ENCODE measurements at places on chromosomes 5 and 9.

GRCh38 chr5:17966640-17967402, 332.6 kb downstream of the TAF11L14 start:
- no peak for DNase-seq

- DNase-seq = no peak
These were observed 4.3 kb downstream of the NPR2 start for GRCh38 chr9:35795695-35796094.

- no peak for DNase-seq
These were observed 147.4 kb downstream of the TRIM36 start for GRCh38 chr5:115022303-115022702.

GRCh38 chr5:159854916-159855315, 61.4 kb upstream of the ADRA1B start:
- DNase-seq = no peak

GRCh38 chr9:36932198-36932597, 101.9 kb downstream of the PAX5 start:
- DNase-seq = no peak

DNA sequence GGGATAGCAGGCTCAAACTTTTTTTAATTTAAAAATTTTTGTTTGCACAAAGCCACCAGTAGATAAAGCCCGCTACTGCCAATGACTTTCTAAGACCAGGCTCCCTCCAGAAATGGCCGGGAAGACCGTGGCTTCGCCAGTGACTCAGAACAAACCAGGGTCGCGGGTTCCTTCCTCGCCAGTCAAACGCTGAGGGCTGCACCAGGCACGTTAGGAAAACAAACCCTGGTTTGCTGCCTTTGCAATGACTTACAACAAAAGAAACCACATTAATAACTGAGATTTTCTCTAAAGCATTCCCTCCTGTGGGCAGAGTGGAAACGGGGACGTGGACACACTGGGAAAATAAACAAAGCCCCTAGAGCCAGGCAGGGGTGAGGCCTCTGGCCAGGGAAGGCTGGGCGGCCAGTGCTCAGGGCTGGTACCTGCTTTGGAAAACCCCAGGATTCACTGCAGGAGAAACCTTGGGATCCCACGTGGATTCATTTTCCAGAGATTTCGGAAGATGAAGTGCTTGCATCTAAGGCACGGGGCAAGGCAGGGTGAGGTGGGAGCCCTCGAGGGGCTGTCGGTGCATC, 3.8 kb downstream of the PRRX2 start:
- no peak for DNase-seq

DNA sequence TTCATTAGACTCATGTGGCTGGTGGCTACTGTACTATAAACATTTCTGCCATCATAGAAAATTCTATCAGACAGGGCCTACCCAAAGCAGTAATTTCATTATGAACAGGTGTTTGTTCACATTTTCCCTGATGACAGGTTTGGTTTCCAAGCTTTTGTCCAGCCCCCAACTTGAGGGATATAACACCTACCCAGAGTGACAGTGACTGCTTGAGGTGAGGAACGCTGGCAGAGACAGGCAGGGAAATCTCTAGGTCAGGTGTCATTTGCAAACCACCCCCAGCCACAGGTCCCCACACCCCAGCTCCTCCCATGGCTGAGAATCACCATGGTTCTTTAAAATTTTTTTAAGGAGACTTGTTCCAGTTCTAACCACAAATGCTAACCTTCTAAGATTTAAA, 25.5 kb downstream of the GOLM1 start:
- DNase-seq = no peak

DNA sequence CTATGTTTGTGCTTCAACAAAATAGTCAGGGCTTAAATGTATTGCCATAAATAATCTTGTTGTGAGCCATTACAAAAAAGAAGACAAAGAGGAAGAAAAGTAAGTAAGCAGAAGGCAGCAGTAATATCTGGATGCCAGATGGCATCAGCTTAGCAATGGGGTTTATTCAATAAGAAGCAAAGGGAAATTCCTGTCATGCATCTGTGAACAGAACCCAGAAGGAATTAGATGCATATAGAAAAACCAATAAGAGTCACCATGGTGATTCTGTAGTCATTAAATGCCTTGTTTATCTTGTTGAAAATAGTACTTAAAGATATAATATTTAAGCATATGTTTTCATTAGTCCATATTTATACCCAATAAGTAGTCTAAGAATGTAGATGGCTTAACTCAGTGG, 216.0 kb downstream of the ADAMTSL1 start:
- DNase-seq = no peak

DNA sequence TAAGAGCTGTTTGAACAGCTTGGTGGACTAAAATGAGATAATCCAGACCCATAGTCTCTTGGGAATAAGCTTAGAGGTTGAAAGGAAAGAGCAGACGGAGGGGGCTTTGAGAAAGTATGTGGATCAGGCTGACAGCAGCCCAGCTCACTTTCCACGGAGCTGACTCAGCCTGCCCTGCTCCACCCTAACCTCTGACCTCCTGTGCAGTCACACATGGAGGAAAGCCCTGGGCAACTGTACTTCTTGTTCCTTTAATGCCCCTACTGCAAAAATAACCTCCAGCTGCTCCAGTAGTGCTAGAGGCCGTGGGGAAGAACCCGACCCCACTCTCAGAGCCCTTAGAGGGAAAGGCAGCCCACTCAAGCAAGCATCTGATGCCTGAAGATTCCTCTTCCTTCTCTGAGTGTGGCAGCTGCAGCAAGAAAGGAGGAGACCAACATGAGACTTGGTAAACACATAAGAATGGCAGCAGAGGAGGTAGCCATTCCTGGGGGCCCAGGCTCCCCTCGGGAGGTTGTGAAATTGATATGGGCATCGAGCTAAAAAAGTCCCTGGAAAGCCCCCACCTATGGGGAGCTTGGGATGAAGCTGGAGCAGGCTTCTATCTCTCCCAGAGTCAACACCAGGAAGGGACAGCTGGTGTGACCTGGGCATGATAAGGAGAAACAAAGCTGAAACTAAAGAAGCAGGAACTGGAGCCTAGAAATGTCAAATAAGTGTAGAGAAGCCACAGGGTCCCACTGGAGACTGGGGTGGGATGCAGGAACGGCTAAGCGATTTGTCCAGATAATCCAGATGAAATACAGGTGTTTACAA, 204.3 kb downstream of the PIK3R1 start:
- peak; percentile 76 for DNase-seq

GRCh38 chr5:170235876-170236864, 3.4 kb downstream of the C5orf58 start:
- DNase-seq = no peak

DNA sequence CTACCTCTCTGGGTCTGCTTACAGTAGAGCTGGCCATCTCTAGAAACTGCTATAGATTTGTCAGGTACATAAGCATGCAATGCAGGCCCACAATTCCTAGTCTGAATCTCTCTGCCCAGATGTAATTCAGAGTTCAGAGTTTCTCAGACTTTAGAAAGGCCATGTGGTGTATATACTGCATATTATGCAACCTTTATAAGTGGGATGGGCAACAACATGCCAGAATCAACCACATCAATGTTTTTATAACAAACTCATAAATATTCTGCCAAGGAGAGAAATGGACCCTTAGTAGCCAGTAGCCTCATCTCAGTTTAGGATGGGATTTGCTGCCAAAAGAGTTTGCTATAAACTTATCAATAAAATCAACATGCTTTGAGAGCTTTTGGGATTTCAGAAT, 78.8 kb downstream of the SLC1A1 start:
- no peak for DNase-seq

- no peak for DNase-seq
These were observed 10.7 kb downstream of the GRM6 start for GRCh38 chr5:178984145-178985072.

- DNase-seq = no peak
These were observed 104.0 kb upstream of the ACTBL2 start for GRCh38 chr5:57586649-57587048.

DNA sequence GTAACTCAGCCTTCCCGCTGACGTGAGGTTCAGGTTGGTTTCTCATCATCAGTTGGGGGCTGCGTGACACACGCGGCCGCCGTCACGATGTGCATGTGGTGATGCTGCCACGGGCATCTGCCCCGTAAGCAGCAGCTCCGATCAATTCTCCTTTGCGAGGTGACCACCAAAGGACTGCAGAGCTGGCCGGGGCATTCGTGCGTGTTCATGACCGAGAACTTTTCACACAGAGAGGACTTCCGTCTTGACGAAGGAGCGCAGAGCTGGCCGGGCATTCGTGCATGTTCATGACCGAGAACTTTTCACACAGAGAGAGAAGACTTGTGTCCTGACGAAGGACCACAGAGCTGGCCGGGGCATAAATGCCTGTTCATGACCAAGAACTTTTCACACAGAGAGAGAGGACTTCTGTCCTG, 3.8 kb upstream of the LCN1 start:
- DNase-seq = no peak

- DNase-seq = no peak
These were observed 349.6 kb upstream of the SLC30A5 start for GRCh38 chr5:68744206-68744605.

DNA sequence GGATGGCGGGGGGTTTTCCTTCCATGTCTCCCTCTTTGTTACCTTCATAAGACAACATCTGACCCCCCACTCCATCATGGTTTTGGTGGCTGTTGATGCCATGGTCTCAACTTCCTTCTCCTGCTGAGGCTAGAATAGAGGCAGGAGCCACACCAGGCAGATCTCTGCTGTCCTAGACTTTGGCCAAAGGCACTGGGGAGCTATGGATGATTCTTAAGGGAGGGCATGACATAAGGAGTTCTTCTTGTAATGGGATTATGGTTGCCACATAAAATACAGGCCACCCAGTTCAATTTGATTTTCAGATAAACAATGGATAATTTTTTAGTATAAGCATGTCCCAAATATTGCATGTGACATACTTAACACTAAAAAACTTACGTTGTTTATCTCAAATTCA, 52.2 kb upstream of the IER5L start:
- no peak for DNase-seq

DNA sequence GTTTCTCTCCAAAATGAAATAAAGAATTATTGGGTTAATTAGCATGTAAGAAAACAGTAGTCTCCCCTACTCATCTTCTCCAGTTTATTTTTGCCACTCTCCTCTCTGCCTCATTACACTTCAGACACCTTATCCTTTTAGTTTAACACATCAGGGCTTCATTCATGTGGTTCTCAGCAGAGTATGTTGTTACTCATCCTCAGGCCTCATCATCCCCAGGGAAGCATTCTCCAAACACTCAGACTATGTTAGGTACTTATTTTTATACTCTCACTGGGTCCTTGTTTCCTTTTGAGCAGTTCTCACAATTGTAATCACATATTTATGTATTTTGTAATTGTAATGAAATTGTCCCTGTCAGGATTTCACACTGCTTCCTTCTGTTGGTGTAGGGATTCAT, 470.5 kb downstream of the PDE4D start:
- no peak for DNase-seq

DNA sequence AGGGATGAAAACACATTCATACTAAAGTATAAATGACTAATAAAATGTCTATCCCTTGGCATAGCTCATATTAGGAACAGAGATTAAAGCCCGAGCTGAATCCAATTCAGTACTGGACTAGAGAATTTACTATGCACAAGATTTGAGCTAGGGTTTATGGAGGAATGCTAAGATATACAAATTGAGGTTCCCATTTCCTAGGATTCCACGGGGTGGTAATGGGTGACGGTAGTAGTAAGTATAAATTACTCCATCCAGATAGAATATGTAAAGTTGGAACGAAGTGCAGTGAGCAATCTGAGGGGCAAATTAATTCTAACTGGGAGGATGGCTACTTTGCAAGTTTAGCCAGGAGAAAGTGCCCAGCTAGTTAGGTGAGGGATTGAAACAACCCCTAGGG, 156.5 kb downstream of the GAS1 start:
- DNase-seq = no peak

- peak; percentile 23 for DNase-seq
These were observed 27.7 kb downstream of the G3BP1 start for GRCh38 chr5:151799407-151799806.

DNA sequence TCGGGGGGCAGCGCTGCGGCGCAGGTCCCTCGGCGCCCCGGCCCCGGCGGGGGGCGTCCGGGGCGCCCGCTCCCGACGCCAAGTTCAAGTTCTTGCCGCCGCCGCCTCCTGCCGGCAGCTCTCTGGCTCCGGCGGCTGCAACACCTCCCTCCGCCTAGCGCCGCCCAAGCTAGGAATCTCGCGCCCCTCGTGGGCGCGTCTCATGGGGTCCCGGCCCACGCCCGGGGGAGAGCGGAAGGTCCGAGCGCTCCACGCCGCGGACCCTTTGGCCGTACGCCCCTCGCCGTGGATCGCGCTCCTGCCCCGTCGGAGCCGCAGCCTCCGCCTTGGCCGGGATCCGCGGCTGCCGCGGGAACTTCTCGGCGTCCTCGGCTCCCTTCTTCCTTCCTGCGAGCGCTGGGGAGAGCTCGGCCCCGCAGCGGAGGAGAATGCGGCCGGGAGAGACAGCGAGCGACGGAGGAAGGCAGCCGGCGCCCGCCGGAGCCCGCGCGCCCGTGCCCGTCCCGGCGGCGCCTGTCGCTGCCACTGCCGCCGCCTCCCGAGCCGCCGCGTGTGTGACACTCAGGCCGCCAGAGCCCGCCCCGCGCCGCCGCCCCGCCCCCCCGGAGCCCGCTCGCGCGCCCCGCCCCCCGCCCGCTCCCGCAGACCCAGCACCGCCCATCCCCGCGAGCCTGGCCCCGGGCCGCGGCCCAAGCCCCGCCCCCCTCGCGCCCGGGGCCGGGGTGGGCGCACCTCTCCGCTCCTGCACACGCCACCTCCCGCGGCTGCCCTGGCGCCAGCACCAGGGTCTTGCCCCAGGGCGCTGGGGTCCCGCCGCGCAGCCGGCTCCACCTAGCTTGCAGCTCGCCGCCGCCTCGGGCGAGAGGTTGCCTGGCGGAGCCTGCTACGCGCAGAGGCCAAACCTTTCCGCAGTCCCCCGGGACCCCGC, at the start of gene SHB:
Gene SHB, minus strand, starts transcription at position 527 of the 928 bp plus-strand sequence. CDS start 582 bp downstream, outside the sequence.
- peak; percentile 88 for DNase-seq

DNA sequence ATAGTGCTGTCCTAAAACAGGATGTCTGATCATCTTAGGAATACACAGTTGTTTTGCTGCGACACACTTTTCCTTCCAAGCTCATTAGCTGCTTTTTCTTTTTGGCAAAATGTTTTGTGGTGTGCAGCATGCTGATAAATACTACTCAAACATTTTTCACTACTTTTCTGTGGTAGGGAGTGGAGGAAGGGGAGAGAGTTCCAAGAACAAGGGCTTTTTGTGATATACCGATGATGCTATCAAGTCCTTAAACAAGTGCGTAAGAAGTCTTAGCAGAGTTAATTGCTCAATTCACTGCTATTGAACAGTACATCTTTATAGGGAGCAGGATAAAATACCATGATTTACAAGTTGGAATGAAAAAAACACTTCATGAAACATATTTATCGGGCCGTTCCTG, 23.6 kb upstream of the TEK start:
- DNase-seq = no peak

- no peak for DNase-seq
These were observed 214.2 kb downstream of the FSTL4 start for GRCh38 chr5:133397990-133398645.

- peak; percentile 76 for DNase-seq
These were observed 53.4 kb upstream of the ALDH1B1 start for GRCh38 chr9:38339087-38339486.

DNA sequence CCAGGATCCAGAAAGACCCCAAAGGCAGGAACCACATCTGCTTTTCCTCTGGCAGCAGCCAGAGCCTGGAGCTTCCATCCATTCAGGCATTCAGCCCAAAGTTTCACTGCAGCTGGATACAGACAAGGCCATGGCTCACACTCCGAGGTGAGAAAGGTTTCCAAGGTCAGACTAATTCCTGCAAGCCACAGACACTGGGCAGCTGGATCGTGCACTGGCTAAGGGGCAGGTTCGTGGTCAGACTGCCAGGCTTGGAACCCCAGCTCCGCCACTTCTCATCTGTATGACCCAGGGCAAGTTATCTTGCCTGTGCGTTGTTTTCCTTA, 36.9 kb downstream of the SPOCK1 start:
- no peak for DNase-seq

- DNase-seq = peak; percentile 50
These were observed 86.2 kb upstream of the HSPA9 start for GRCh38 chr5:138661291-138661960.

All from inflammatory macrophage (primary cell).